ENCODE measurements at places on chromosomes 7 and 10.

DNA sequence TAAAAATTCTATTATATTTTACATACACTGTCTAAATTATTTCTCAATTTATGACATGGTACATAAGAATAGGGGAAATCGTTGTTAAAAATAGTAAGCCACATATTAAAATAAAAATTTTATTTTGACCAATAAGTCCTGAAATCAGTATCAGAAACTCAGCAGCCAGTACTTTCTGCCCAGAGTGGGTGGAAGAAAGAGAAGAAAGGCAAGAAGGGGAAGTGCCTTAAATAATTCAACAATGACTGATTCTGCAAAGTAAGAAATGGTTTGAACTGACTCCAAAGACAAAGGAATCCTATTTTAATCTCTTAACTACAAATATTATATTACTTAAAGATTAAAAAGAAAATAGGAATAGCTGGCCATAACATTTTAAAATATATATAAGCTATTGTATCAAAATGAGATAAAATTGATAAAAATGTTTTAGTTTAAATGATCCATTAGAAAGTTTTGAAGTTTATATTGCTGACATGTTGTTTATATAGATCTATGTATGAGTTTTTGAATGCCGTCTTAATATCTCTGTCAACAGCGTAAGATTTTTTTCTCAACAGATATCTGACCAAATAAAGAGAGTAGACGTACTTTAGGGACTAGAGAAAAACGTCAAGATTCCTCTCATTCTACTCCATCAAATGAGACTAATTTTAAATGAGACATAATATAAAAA, 30.2 kb upstream of the NRCAM start:
- no peak overlapping the region for H3K4me3 ChIP-seq
- no peak for DNase-seq
- H3K36me3 ChIP-seq, result peaks cover 25% of the 10 kb centered on the region
- no peak overlapping the region for H3K27ac ChIP-seq
- no peaks in the 10 kb centered on the region for H3K4me1 ChIP-seq

GRCh38 chr10:126204320-126204719, 184.0 kb downstream of the ADAM12 start:
- DNase-seq, result no peak
- no peak overlapping the region for H3K4me3 ChIP-seq
- peaks cover 4% of the 10 kb centered on the region for H3K27me3 ChIP-seq
- H3K36me3 ChIP-seq, result no peaks in the 10 kb centered on the region

DNA sequence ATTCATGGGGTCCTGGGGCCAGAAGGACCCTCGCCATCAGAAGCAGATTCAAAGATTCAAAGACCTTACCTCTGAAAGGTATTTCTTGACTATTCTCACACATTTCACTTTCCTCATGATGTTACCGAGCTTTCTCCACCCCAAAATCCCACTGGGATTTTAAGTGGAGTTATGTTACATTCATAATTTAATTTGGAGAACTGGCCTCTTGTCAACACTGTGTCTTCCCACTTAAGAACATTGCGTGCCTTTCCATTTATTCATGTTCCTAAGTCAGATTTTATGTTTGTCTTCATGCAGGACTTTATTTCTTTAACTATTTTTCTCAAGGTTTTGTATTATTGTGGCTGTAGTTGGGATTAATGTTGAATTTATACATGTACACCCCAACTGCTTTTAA, 123.5 kb upstream of the BMPER start:
- H3K4me1 ChIP-seq, result peaks cover 27% of the 10 kb centered on the region
- no peaks in the 10 kb centered on the region for H3K36me3 ChIP-seq
- H3K27ac ChIP-seq, result no peak overlapping the region
- DNase-seq, result no peak
- H3K4me3 ChIP-seq, result no peak overlapping the region
- peaks cover 2% of the 10 kb centered on the region for H3K27me3 ChIP-seq

DNA sequence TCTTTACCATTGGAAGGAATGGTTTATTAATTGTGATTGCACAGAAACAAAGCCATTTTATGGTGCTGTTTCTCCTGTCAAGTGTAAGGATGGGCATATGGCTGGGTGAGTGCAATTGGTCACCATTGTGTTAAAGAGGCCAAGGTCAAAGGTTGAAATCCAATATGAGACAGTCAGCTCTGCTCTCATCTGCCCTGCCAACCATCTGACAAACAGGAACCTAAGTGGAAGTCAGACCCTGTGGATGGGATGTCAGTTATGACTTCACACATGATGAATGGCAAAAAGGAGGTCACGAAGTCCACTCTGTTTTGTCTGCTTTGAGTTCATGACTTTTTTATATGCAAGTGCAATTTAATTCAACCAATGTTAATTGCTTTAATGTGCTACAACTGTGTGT, 172.7 kb upstream of the TMEM229A start:
- DNase-seq, result no peak
- H3K4me3 ChIP-seq, result no peak overlapping the region
- no peaks in the 10 kb centered on the region for H3K27me3 ChIP-seq

- no peak for DNase-seq
- no peak overlapping the region for H3K27ac ChIP-seq
- no peaks in the 10 kb centered on the region for H3K4me1 ChIP-seq
- no peaks in the 10 kb centered on the region for H3K36me3 ChIP-seq
These were observed 212.6 kb downstream of the FOXP2 start for GRCh38 chr7:114627231-114627630.

All from immature natural killer cell (primary cell).